SK-N-SH (cell line): ENCODE measurements at places on chromosomes 1 and 21.
A peak's percentile ranks its signal among the peaks of the same experiment; 100 is the strongest.

- DNase-seq, result no peak
Observed at GRCh38 chr21:42057851-42058437, 13.2 kb upstream of the UMODL1 start.

DNA sequence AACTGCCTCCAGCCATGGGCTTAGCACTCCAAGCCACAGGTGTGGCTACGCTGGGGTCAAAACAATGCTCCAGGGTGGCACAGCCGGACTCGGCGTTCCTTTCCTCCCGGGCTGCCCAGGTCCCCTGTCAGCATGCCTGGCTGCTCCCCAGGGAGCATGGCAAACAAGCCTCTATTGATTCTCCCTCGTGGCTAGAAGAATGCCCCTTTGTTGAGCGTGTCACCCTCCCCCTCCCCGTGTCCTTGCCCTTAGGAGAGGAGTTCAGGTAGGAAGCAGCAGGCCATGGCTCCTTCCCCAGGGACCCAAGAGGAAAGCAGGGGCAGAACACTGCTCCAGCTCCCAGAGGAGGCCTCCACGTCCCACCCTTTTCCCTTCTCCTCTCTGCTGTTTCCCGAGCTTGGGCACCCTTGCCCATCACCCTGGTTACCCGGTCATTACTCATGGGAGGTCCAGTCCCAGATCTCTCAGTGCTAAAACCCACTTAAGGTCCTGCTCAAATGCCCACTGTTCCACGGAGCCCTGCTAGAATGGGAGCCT, 57.4 kb upstream of the CITED4 start:
- no peak for DNase-seq

DNA sequence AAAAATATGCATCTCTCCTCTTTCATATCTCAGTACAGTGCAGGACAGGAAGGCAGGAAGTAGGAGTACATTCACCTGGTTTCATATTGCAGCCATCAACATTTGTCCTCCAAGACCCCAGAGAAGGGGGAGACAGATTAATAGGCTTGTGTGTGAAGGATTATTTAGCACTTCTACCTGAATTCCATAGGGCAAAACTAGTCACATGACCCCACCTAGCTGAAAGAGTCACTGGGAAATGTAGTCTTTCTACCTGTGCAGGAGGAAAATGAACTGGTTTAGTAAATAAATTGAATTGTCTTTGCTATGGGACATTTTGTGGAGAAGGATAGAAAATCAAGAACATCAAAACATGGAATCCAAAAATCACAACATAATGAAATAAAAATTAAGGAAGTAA, 13.9 kb upstream of the TRIM33 start:
- DNase-seq, result peak; percentile 15

DNA sequence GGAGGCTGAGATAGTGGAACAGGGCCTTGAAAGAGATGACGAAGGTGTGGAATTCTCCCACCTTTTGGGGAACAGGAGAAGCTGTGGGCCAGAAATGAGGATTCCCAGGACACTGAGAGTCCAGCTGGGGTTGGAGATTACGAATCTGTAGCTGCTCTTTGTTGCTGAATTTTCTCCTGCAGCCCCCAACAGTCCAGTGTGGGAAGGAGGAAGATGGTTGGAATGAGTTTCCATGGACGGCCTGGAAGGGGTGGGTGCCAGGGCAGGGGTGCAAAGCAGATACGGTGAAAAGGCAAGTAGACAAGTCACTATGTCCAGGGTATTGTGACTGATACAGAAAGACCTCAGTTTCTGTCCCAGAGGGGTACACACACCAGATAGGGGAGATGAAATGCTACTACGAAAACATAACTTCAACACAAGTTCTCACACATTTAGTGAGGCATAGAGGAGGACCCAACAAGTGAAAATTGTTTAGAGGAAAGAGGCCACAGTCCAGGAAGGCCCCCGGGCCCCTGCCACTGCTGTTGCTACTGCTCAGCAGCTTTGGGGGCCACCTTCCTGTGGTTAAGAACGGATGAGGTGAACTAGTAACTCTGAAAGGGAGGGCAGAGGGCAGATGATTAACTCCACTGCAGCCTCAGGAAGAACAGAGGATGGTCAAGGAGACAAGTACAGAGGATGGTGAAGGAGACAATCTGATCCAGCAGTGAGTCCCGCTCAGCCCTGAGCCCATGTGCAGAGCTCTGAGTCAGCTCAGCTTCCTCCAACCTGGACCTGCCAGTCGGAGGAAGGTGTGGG, 7.3 kb downstream of the CD244 start:
- no peak for DNase-seq

DNA sequence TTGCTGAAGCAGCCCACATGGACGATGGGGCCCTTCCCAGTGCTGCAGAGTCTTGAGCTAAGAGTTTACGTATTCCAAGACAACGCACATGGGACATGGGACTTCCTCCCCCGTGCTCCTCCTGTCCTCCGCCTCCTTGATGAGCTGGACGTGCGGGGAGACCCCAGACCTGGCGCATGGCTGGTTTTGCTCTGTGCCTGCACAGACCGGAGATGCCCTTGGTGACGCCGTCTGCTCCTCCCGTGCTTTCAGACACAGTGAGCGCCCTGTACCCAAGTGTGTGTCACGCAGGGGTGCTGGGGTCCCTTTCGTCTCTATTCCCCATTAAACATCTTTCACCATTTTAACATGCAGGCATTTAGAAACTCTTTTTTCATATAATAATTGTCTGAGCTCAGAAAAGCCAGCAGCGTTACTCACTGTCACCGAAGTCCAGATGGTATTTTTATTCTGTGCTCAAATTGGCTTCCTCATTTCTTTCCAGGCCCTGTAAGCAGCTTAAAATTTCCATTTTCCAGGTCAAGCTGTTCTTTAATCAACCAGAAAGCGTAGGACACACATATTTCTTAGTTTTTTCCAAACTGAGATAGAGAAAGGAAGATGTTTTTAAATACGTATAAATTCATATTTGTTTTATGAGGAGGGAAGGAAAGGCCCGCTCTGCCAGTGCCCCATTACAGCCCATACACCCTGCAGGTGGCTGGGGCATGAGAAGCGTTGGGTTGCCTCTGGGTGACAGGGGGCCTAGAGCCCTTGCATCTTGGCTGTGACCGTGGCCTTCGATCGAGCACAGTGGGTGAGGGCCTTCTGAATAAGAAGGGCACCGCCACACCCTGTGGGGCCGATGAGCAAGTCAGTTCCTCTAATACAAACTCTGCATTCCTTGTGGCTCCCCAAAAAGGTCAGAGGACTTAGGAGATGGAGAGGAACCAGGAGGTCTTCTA, 17.9 kb upstream of the ZBTB21 start:
- no peak for DNase-seq

- peak; percentile 87 for DNase-seq
Observed at GRCh38 chr1:4655674-4656532, 1.5 kb downstream of the AJAP1 start.

DNA sequence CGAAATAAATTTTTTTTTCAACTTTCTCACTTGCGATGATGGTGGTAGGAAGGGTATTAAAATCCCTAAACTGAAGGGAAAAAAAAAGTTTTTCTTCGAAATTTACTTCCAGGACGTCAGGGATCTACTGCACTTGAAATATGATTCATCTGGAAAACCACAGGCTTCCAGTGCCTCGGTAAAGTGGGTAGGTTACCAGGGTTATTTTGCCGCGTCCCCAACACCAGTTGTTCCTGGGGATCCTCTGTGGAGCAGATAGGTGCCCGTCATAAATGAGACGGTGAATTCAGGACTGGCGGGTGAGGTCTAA, 773 bp downstream of the RABIF start:
- no peak for DNase-seq

GRCh38 chr1:202049129-202049528, 38.7 kb downstream of the ELF3 start:
- no peak for DNase-seq

DNA sequence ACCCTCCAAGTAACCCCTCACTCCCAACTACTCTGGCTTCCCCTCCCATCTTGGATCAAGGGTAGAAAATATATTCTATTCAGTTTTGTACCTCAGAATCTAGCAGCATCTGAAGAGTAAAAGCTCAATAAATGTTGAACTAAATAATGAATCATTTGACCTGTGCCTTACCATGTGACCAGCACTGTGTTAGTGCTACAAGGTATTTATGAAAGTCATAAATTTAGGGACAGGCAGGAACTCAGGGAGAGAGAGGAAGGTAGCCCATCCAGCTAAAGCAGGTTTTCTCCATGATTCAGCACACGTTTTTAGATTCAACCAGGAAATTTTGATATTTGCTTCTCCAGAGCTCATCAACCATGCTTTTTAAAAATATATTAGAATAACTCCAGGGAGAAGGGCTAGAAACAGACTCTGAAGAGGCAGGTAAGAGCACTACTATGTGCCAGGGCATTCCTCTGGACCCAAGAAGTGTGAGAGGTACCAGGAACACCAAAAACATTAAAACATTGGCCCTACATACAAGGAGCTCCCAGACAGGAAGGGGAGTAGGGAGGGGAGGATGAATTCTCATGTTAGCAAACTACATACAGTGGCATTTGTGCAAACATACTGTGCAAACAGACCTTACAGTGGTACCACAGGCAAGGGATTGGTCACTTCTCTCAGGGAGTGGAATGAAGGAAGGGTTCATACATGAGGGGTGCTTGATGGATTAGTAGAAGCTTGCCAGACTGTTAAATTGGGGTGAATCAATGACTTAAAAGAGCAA, 64.3 kb downstream of the FYB2 start:
- no peak for DNase-seq

GRCh38 chr1:91736715-91737615, 149.0 kb downstream of the TGFBR3 start:
- no peak for DNase-seq

GRCh38 chr1:27445177-27445936, 44.6 kb downstream of the WASF2 start:
- no peak for DNase-seq

DNA sequence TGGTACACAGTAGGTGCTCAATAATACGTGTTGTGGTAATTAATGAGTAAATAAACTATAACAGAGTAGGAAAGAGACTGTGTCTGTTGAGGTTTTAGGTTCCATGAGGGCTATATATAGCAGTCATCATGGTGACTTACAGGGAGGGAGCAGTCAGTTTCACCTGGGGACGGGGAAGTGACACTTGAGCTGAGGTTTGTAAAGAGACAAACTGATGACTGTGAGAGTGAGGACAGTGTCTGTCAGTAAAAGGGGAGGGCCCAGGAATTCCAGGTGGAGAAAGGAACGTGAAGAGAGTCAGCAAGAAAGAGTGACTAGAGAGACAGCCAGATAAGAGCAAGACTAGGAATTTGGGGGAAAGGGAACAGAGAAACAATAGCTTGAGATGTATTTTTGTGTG, 30.2 kb downstream of the ABCA4 start:
- no peak for DNase-seq

DNA sequence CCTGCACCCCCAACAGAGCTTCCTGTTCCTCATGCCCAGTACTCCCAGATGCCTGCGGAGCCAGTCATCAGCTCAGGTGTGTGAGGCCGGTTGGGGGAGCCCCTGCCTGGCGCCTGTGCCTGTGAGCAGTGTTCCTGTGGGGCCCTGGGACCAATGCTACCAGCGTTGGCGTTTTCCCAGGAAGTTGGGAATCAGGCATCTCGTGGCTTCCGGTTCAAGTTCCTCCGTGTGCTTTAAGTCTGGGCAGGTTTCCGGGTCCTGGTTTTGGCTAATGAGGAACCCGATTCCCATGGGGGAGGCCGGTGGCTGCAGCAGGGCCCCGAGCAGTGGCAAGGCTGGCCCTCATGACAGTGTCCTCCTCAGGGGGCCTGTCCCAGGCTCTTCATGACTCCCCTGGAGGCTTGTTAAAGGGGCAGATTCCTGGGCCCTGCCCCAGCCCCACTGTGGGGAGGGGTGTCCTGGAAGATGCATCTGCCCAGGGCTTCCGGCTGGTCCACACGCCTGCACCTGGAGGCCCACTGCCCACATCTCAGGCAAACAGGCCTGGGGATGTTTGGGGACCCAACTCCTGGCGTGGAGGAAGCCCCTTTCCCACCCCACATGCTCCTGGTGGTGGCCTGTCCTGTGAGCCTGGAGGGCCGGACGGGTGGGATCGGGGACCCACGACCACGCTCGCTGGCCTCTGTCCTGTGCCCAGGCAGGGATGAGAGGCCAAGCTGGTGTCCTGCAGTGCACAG, 26.2 kb downstream of the TP73 start:
- no peak for DNase-seq

GRCh38 chr1:204222764-204223055, 8.9 kb upstream of the GOLT1A start:
- no peak for DNase-seq

DNA sequence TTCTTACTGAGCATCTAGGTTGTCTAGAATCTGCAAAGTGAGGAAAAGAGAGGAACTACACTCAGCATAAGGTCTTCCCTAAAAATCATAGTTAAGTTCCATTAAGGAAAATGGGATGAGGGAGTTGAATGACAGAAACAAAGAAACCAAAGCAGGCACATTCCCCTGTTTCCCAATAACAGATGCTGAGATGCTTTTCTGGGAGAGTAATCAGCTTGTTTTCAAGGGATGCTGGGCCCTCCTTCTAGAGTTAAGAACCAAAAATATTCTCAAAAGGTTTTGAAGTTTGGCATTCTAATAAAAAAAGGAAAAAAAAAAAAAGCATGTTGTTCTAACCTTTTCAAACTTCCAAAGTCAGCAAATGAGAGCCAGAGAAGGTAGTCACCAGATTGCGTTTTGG, 105.2 kb upstream of the ZNF648 start:
- no peak for DNase-seq
